ENCODE measurements at places on chromosomes 3 and 15. TPM values are rescaled to one million over a fixed set of nuclear protein-coding genes. Genes with fewer than 3 reads are reported as not detected.

GRCh38 chr3:150069633-150070032, 98.9 kb upstream of the PFN2 start:
- no peaks in the 10 kb centered on the region for H3K36me3 ChIP-seq
- H3K27ac ChIP-seq: no peak overlapping the region
- no peak overlapping the region for H3K4me3 ChIP-seq
- H3K4me1 ChIP-seq: no peaks in the 10 kb centered on the region
- H3K27me3 ChIP-seq: peaks cover 3% of the 10 kb centered on the region

DNA sequence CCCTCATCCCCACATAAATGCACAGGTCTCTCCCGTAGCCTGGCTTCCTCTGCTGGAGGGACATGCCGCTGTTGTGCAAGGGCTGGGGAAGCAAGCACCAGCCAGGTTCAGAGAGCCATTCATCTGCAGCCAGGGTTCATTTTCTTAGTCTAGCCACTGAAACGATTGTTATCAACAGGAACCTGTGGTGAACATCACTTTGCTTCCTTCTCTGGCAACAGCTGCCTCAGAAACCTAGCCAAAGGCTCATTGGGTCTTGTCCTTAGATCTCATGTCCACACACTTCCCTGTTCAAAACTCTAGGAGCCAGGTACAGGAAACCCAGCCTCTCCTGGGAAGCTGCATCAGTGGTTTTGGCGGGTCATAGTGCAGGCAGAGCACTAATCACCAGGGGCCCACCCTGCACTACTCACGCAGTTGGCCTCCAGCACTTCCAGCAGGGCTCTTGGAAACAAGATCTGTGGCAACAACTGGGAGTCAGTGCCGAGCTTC, 47.0 kb downstream of the OXNAD1 start:
- H3K27ac ChIP-seq: peak overlapping the region; percentile 75
- H3K4me3 ChIP-seq: no peak overlapping the region
- H3K36me3 ChIP-seq: peaks cover 59% of the 10 kb centered on the region
- no peak for DNase-seq

The SLC28A1 gene
- 0.26 TPM for total RNA-seq

The HEMK1 gene
- 12.6 TPM for total RNA-seq

GRCh38 chr3:186319945-186320344, 42.1 kb downstream of the DGKG start:
- no peak overlapping the region for H3K4me3 ChIP-seq
- no peak for DNase-seq
- no peaks in the 10 kb centered on the region for H3K27me3 ChIP-seq
- H3K36me3 ChIP-seq: no peaks in the 10 kb centered on the region
- H3K4me1 ChIP-seq: peaks cover 20% of the 10 kb centered on the region
- H3K27ac ChIP-seq: no peak overlapping the region

Data from heart right ventricle (tissue), 16 donors.